ENCODE measurements at places on chromosomes 6 and 20.

- DNase-seq: no peak
These were observed 17.5 kb upstream of the SPDEF start for GRCh38 chr6:34573567-34574183.

DNA sequence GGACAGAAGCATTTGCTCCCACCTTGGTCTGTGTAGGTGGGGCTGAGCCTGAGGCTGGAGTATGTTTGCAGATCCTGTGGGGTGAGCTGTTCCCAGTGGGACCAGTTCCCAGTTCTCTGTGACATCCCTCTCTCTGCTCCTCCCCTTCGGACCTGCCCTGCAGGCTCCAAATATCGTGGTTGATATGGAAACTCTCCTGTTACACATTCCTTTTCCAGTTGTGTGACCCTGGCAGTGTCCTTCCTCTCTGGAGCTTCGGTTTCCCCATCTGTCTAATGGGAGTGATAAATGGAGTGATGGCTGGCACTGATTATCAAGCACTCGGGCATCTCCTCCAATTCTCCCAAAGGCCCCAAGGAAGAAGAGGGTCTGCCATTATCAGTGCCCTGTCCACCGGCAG, 15.7 kb upstream of the TGM2 start:
- no peak for DNase-seq

- DNase-seq: no peak
These were observed 29.9 kb downstream of the COL20A1 start for GRCh38 chr20:63322933-63323273.

DNA sequence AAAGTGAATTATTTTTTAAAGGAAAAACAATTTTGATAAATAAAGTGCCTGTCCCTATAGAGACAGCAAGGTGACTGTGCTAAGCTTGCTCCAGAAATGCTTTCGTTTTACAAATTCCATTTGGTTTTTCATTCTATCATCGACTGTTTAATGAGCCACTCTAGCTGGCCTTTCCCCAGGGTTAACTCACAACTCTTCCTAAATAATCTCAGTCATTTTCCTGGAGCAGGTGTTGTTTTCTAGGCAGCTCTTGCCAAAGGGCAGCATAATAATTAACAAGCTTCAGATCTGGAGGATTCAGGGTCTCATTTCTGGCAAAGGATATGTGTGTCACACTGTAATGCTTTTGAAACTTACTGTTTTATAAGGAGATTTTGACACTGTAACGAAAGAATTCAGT, 184.2 kb downstream of the KHDC1L start:
- no peak for DNase-seq

GRCh38 chr6:169868458-169868857, 117.0 kb downstream of the ERMARD start:
- no peak for DNase-seq

DNA sequence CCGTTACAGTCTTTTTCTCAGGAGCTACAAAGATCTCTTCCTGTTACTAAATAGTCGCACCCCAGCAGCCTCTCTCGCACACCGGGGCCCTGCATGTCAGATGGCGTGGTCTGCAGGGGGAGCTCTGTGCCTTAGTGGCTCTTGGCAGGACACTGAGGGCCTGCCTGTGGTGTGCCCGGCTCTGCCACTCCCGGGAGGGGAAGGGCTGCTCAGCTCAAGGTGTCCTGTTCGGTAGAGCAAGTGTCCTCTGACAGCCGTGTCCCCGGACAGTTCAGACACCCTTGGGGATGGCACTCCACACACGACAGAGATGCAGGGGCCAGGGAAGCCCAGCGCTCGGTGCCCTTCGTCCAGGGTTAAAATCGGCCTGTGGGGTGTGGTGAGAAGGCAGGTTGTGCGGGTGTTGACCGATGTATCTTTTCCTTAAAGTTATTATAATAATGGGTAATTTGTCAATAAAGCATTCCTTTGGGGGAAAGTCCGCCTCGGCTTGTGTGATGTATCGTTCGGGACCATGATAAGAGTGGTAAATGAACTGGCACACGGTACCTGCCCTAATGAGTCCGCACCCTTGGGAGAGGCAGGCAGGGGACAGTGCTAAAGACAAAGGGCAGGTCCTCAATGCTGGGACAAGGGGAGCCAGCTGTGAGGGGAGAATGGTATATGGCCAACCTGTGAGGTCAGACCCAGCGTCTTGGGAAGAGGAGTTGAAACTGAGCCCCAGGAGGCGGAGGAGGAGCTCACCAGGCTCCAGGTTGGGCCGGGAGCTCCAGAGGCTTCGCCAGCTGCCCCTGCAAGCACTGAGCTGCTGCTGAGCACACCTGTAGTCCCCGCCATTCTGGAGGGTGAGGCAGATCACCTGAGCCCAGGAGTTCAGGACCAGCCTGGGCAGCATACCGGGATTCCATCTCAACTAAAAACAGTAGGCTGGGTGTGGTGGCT, 3.6 kb upstream of the DNAJC5 start:
- DNase-seq: no peak

DNA sequence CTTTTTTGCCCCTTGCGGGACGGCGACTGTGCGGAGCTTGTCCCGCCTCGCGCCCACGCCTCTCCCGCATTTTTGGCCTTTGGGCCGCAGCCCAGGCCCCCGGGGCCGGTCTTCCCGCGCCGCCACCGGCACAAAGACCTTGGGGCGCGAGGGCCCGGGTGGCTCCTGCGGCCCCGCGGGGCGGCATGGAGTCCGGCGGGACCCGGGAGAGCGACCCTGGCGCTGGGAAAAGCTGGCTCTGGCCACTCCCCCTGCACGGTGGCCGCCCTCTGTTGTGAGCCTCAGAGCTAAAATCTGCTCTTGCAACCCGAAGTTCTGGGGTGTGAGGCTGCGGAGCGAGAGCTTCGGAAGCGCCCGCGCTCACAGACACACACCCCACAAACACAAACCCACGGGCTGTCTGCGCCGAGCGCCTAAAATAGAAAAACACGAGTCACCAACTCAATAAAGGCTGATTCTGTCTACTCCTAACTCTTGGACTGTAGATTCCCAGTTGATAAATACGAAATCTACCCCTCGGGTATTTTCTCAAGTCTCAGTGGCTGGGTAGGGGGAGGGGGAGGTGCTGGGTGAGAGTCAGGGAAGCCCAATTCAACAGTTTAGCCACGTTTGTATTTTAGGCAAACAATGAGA, 496 bp upstream of the BEND3 start:
- peak; percentile 8 for DNase-seq

DNA sequence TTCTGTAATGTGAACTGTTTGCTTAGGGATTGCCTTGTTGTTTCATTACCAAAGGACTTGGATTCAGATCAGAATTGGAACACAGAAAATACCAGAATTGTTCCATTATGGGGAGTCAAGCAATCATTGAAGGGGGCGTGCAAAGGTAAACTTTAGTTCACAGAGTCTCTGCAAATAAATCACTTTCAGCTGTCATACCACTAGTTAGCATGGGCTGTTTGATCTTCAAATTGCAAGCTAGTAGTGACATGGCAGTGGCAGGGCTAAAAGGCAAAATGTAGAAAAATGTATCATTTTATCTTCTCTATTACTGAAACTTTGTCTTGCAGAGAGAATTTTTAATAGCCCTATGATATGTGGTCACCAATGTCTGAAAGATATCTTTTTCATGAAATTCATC, 483.2 kb upstream of the NRSN1 start:
- no peak for DNase-seq

DNA sequence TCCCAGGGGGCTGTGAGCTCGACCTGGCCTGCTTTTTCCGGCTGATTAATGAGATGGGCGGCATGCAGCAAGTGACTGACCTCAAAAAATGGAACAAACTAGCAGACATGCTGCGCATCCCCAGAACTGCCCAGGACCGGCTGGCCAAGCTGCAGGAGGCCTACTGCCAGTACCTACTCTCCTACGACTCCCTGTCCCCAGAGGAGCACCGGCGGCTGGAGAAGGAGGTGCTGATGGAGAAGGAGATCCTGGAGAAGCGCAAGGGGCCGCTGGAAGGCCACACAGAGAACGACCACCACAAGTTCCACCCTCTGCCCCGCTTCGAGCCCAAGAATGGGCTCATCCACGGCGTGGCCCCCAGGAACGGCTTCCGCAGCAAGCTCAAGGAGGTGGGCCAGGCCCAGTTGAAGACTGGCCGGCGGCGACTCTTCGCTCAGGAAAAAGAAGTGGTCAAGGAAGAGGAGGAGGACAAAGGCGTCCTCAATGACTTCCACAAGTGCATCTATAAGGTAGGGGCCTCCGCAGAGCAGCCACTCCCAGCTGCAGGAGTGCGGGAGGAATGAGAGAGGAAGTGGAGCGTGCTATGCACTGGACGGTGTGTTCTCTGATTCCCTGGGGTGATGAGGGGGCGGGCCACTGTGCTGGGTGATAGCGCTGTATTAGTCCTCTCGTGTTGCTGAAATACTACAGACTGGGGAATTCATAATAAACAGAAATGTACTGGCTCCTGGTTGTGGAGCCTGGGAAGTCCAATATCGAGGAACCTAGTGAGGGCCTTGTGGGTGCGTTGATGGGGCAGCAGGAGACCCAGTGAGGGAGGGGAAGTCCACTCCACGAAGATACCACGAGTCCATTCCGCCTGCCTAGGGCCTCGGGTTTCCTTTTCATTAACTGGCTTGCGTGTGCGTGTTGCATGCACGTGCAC, 161.7 kb downstream of the DTNBP1 start:
- no peak for DNase-seq

DNA sequence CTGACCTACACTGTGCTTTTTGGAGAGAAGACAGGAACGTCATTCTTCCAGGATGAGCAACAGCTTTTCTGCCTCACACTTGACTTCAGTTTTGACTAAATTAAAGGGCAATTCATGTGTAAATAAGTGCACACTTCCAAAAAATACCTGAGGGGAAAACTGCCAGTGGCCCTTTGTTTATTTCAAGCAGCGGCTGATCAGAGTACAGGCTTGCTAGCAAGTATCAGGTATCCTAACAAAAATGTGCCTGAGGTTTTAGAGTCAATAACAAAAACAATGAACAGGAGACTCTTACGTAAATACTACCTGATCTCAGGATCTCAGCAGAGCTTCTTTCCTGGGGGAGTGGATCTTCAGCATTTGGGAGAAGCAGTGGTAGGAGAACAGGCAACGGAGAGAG, 12.4 kb downstream of the LY86 start:
- no peak for DNase-seq

GRCh38 chr20:21270806-21271205, 32.3 kb upstream of the XRN2 start:
- DNase-seq: peak; percentile 44

Data from hippocampal formation (tissue), 2 donors.